Kidney glomerular epithelial cell (primary cell): ENCODE measurements at places on chromosomes 5 and 9.
A peak's percentile ranks its signal among the peaks of the same experiment; 100 is the strongest.

- DNase-seq: peak; percentile 75
Measured at GRCh38 chr5:172716796-172717313, 54.1 kb downstream of the DUSP1 start.

DNA sequence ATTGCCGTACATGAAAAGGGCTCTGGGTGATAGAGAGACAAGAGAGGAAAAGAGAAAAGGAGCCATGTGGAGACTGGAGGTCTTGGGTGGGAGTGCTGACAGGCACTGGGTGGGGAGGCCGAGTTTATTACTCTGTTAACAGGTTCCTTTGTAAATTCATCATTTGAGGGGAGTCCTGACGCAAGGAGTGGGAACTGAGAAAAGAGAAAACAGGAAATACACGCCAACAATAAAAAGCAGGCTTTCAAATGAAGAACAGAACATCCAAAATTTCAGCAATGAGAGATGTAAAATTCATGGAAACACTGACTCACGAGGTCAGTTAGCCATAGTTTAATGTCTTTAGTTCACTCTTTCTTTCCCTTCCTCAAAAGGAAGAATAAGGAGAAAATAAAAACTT, 342.8 kb downstream of the TMEM167A start:
- no peak for DNase-seq

- DNase-seq: no peak
Measured at GRCh38 chr9:14317667-14318320, 3.9 kb upstream of the NFIB start.

- no peak for DNase-seq
Measured at GRCh38 chr9:119877306-119877705, 508.1 kb upstream of the BRINP1 start.

DNA sequence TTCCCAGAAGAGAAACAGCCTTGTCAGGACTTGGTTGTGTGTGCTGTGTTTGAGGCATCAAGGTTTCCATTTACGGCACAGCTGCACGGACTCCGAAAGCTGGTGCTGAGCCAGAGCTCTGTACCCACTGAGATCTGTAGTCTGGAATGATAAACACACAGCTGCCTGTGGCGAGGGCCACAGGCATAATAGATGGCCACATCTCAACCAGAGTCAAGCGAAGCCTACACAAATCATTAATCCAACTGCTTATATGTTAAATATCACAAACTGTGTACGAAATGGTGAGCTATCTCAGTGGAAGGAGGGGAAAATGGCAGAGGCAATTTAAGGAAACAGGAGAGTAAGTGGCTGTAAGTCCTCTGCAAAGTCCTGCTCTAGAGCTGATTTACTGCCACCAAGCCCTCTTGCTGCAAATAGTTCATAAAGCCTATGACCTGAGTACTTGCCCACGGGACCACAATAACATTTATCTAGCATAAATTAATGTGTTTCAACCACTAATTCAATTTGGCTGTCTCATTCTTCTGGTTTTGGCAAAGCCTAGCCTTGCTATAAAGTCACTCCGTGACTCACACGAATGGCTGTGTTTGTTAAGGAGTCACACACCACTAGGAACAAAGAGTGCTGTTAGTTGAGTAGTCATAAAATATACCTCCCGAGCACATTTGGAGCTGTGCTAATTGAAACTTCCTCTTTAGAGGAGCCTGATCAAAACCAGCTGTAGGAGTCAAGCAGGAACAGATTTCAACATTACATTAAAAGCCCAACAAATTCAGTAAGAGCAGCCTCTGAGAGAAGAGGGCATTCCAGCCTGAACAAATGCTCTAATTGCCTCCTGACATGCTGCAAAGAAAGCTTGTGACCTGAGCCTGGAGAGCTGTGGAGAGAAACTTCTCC, 738.6 kb upstream of the ZNF608 start:
- DNase-seq: peak; percentile 91

DNA sequence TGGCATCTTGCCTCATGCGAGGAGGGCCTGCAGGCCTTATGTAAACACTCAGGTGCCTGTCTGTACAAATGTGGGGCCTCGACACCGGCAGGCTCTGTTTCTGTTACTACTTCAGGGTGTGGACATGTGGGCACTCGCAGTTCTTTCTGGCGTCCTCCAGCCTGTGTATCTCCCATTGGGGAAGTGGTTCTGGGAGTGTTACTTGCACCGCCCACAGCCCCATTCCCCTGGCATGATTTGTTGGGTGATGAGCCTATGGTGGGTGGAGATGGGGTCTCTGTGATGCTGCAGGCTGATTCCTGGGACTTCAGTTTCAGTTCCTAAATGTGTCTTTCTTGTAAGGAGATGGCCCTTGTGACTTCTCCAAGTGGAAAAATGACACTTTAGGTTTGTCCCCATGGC, 82.1 kb upstream of the PITX1 start:
- DNase-seq: no peak

GRCh38 chr5:28473531-28474107, 1435.2 kb upstream of the CDH9 start:
- DNase-seq: peak; percentile 9

- no peak for DNase-seq
Measured at GRCh38 chr5:138789771-138790242, 36.6 kb downstream of the CTNNA1 start.

DNA sequence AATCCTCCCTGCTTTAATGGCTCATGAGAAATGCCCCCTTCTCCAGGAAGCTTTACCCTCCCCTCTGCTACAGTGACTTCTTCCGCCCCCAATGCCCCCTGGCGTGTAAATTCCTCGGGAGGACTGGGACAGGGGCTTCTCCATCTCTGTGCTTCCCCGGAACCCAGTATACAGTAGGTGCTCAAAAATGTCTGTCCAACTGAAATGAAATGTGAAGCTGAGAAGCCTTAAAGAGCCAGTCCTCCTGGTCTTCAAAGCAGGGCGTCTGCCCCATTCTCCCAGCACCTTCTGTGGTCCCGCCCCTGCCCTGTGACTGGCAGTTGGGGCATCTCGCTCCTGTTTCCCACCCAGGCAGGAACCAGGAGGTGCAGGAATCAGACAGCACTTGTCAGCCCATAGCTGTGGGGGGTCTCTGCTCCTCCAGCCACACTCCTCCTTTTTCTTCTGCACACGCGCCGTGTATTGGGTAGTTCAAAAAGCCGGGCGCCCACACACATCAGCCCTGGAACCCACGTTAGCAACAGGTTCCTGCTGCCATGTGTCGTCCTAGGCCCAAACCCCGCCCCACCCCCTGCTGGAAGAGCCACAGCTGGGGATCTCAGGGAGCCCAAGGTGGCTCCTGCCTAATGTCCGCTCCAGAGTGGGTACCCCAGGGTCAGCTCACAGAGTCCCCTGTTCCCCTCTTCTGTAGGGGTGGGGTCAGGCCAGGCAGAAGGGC, 16.0 kb downstream of the FIBCD1 start:
- DNase-seq: no peak

DNA sequence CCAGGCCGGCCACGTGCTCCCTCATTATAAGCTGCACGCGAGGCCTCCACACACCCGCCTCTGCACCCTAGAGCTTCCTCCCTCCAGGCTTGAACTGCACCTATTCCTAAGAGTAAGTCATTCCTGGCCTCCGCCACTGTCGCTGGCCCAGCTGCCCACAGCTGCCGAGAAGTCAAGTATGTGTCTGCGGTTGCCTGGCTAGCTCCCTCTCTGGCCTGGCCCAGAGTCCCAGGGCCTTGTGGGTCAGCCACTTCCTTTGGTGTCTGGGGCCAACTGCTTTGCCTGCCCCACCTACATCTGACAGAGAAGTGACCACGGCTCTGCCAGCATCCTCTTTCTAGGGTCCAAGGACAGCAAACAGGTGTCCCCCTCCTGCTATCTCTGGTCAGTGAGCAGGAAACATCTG, 18.3 kb downstream of the ABO start:
- no peak for DNase-seq

DNA sequence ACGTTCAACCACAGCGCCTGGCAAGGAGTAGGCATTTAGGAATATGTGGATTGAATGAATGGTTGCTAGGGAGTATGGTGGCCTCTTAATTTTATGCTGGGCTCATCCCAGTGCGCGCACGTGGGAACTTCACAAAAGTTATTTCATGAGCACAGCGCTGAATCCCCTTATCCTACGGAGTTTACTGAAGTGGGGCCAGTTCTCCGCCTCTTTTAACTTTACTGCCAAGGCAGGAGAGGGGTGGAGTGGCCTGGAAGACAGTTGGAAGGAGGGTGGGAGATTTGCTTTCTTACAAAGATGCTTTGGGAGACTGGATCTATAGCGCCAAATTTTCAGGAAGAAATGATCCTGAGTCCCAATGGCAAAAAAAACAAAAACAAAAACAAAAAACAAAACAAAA, 326.5 kb downstream of the SH3GL2 start:
- no peak for DNase-seq

GRCh38 chr9:98614941-98615340, 93.8 kb downstream of the GABBR2 start:
- no peak for DNase-seq

DNA sequence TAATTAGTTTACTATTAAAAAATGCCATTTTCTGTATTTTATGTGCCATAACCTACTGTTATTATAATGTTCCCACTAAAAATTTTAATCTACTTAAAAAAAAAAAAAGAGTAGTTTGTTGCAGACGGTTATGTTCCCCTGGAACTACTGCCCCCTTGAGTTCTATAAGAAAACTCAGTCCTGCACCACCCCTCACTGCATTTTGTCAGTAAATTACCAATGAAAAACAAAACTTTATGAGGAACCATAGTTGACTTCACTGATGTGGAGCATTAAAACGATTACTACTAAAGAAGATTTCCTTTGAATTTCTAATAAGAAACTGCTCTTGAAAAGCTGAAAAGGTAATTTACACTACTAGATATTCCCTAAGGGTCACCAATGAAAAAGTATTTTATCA, 288.7 kb downstream of the FBXL17 start:
- peak; percentile 1 for DNase-seq

- no peak for DNase-seq
Measured at GRCh38 chr5:1672396-1672795, 127.2 kb downstream of the MRPL36 start.

- DNase-seq: no peak
Measured at GRCh38 chr9:127941961-127942215, 4.2 kb upstream of the DPM2 start.
